ENCODE measurements at places on chromosomes 16 and 17. TPM values are rescaled to one million over a fixed set of nuclear protein-coding genes. Genes with fewer than 3 reads are reported as not detected.

The LITAFD gene
- 0.17 TPM for polyA plus RNA-seq

GRCh38 chr17:64781014-64781756, 119.1 kb upstream of the SMURF2 start:
- no peak for DNase-seq

DNA sequence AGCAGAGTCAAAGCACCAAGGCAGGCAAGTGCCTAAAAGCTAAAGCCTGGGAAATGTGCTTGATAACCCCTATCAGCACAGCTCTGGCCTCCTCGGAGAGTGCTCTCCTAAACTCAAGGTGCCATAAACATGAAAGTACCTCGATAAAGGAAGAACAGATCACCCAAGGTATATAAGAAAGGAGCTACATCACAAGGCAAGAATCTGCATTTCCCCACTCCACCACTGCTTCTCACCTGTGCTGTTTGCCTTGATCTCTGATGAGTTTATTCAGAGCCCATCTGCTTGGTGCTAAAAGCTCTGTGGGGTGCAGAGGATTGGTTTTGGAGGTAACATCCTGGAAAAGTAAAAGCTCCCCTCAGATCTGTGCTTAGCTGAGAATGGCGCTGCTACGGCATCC, 449.5 kb upstream of the CDH5 start:
- DNase-seq: no peak

The SLC6A4 gene
- 1.0 TPM for polyA plus RNA-seq

- no peak for DNase-seq
Measured at GRCh38 chr16:28901862-28902261, 23.2 kb downstream of the RABEP2 start.

Measured in left renal cortex interstitium (tissue), 4 donors.